ENCODE measurements at places on chromosomes 7 and 10.
A peak's percentile ranks its signal among the peaks of the same experiment; 100 is the strongest.

- no peak for DNase-seq
Measured at GRCh38 chr10:14460447-14460846, 129.7 kb upstream of the FRMD4A start.

GRCh38 chr7:140719721-140720120 is 23.2 kb downstream of the NDUFB2 start:
- DNase-seq: no peak

DNA sequence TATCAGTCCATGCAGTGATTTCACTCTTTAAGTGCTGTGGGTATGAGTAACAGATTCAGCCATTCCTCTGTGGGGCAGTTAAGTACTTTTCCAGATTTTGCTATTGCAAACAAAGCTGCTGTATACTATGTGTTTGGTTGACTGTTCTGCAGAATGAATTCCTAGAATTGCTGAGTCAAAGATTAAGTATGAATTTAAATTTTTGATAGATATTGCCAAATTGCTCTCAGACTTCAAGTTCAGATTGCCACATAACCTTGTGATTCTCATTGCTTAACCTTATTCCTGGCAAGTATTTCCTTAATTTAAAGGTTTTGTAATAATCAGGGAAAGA is 21.6 kb upstream of the SAR1A start:
- DNase-seq: no peak

DNA sequence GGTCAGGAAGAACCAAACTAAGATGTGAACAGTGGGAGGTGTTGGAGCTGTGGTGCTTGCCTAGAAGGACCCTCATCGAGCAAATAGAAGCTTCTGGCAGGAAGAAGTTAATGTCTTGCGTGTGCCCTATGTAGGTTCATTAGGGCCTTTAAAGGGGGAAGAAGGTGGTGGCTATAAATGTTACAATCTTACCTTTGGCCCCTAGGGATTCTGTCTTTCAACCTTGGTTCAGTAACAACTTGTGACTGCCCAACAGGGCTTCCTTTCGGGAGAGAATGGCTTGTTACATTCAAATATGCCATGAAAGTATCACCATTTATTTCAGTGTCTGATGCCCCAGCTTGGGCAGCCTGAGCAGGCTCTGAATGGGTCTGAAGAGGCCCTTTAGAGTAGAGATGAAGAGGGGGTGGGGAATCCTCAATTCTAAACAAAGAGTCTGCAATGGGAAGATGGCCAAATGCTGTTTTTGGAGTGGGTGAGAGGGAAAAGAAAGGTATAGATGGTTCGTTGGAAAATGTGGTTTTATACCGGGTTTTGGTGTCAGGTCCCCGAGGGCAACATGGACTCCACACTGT is 108.0 kb downstream of the TCF7L2 start:
- no peak for DNase-seq

- DNase-seq: no peak
Measured at GRCh38 chr10:26573674-26574073, 123.8 kb upstream of the PDSS1 start.

GRCh38 chr10:6002809-6003510 is 25.6 kb upstream of the IL15RA start:
- DNase-seq: no peak

GRCh38 chr7:4134204-4134603 is 547.9 kb upstream of the FOXK1 start:
- no peak for DNase-seq

DNA sequence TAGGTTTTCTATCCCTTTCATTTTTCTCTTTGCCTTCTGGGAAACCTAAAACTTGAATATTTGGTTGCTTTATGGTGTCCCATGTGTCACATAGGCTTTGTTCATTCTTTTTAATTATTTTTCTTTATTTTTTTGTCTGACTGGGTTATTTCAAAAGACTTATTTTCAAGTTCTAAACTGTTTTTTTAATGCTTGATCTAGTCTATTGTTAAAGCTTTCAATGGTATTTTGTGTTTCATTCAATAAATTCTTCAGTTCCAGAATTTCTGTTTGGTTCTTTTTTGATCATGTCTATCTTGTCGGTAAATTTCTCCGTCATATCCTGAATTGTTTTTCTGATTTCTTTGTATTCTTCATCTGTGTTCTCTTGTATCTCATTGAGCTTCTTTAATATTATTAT is 86.8 kb downstream of the NPS start:
- no peak for DNase-seq

- DNase-seq: no peak
Measured at GRCh38 chr7:3760651-3761050, 459.6 kb downstream of the SDK1 start.

GRCh38 chr10:13987446-13987845 is 343.3 kb downstream of the FRMD4A start:
- peak; percentile 90 for DNase-seq
